ENCODE measurements at places on chromosomes 1 and 21. TPM values are rescaled to one million over a fixed set of nuclear protein-coding genes. Genes with fewer than 3 reads are reported as not detected.

LCE2B gene
- not detected for total RNA-seq

SPATA21 gene
- total RNA-seq: not detected

- peak overlapping the region; percentile 75 for H3K4me3 ChIP-seq
- no peak overlapping the region for H3K27ac ChIP-seq
- H3K36me3 ChIP-seq: no peaks in the 10 kb centered on the region
- no peak for DNase-seq
Measured at GRCh38 chr1:35577071-35577998, 4.2 kb downstream of the TFAP2E start.

DNA sequence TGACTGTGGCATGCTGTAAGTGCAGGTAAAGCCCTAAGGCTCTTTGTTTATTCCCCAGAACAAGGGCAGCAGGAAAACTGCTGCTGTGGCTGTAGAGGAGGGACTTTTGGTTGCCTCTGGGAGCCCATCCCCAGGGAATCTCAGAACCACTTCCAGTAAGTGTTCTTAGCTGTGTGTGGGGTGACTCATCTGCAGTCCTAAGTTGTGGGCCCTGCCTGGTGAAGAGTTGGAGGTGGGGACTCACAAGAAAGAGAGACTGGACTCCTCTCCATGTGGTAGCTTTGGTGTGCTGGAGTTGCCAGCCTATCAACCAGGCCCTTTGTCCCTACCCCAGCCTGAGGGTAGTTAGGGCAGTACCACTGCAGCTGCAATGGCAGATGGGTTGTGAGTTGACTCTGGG, 24.0 kb upstream of the DENND1B start:
- DNase-seq: no peak
- no peaks in the 10 kb centered on the region for H3K36me3 ChIP-seq
- no peak overlapping the region for H3K27ac ChIP-seq

GRCh38 chr1:180515364-180515763, 13.0 kb upstream of the ACBD6 start:
- DNase-seq: no peak
- no peaks in the 10 kb centered on the region for H3K27me3 ChIP-seq
- H3K4me1 ChIP-seq: peaks cover 4% of the 10 kb centered on the region
- H3K4me3 ChIP-seq: no peak overlapping the region
- no peak overlapping the region for H3K27ac ChIP-seq
